ENCODE measurements at places on chromosomes 7 and 10. TPM values are rescaled to one million over a fixed set of nuclear protein-coding genes. Genes with fewer than 3 reads are reported as not detected.

GRCh38 chr10:11761431-11761830 is 19.2 kb downstream of the ECHDC3 start:
- DNase-seq: no peak

DNA sequence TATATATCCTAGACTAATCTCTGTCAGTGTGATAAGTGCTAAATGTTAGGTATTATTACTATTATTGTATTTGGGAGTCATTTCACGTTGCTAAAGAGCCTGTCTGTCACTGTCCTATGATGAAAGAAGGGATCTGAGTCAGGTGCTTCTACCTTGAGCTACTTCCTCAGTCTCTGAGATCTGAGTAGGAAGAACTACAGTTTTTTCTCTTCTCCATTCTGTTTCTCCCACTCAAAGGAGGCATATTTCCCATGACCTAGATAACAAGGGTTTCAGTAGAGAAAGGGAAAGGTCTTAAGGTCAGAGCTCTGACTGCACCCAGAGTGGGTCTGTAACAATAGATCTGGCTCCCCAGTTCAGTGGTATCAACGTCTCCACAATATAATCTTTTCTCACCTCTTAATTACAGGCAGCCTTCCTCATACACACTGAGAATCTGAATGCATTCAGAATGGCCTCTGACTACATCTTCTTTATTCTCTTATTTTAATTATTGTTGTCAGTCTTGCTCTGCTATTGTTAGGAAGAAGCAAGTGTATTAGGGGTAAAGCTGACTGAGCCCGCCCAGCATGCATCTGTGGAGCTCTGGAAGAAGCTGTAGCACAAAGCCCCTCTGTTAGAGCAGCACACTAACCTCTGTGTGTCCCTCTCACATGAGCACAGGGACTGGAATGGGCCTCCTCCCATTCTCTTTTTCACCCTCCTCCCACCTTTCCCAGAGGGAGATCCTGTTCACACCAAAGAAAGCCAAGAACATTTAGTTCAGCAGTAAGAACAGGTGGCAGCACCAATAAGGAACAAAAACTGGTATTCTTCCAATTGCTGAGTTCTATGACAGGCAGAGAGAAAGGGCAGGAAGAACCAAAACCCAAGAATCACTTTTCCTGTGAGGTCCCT is 38.1 kb downstream of the USP54 start:
- no peak for DNase-seq

DNA sequence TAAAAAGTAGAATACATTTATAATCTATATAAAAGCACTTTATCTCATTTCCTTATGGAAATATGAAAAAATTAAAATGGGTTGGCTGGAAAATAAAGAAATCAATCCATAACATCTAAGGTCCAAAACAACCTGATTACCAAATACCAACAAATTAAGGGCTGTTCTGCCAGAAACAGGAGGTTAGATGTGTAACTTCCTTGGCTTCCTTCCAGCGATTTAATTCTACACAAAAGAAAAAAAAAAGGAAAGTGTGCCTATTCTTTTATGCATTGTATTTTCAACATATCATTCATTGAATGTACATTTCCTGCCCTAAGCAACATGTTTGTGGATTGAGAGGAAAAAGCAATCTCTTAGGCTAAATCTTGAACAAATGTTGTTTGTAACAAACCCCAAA is 36.2 kb upstream of the USP6NL start:
- DNase-seq: no peak

The DYNC1I1 gene
- 0.13 TPM for total RNA-seq

The HMX2 gene
- total RNA-seq: 2.7 TPM

GRCh38 chr7:68700414-68700813 is 897.9 kb upstream of the AUTS2 start:
- DNase-seq: no peak

The PCLO gene
- total RNA-seq: 1.1 TPM

DNA sequence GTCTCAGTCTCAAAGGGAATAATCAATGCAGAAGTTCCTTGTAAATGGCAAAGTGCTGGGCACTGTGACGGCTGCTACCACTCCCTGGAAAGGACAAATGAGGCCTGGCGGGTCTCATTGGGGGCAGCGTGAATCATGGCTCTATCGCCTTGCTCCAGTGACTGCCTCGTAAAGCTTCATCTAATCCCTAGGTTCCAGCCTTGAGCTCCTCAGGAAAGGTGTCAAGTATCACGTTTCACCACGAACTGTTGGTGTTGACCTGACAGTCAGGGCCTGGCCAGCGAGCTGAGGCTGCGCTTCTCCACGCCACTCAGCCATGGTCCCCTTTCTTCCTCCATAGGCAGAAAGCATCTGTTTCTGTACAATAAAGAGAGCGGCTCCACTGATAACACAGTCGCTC is 126.7 kb upstream of the ZNF32 start:
- no peak for DNase-seq

DNA sequence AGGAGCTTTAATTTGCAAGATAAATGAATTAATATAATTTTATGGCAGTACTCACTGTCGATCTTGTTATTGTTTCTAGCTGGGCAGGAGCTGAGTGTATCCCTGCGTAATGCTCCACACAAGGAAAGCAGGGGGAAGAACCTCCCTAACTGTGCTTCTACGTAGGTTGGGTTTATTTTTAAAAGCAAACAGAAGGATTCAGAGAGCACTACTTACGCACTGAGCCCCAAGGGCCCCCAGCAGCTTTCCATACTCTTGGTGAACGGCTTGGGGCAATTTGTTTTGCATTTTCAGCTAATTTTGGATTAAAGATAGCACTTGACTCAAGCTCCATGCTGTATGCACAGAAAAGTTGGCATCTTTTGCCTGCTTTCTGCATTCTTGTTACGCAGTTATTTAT is 9.6 kb downstream of the DUSP5 start:
- no peak for DNase-seq

DNA sequence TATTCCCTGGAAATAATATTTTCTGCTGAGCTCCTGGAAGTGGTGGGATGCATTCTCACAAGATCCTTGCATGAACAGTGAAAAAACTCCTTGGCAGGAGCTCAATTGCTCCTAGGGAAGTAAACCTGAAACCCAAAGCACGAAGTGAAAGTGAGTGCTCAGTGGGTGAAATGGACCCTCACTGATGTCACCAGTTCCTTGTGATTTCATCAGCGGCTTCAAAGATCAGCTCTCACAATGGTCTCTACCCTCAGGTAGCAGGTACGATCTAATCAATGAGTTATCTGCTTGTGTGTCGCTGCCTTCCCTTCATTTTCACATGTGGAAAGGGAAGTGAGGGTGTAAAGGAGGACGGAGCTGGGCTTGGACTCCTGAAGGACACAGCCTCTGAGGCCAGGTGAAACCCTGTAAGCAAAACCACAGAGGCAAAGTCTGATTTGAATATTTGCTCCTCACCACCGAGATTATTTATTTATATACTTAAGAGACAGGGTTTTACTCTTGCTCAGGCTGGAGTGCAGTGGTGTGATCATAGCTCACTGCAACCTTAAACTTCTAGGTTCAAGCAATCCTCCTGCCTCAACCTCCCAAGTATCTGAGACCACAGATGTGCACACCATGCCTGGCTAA is 255.4 kb upstream of the LYZL1 start:
- DNase-seq: no peak

DNA sequence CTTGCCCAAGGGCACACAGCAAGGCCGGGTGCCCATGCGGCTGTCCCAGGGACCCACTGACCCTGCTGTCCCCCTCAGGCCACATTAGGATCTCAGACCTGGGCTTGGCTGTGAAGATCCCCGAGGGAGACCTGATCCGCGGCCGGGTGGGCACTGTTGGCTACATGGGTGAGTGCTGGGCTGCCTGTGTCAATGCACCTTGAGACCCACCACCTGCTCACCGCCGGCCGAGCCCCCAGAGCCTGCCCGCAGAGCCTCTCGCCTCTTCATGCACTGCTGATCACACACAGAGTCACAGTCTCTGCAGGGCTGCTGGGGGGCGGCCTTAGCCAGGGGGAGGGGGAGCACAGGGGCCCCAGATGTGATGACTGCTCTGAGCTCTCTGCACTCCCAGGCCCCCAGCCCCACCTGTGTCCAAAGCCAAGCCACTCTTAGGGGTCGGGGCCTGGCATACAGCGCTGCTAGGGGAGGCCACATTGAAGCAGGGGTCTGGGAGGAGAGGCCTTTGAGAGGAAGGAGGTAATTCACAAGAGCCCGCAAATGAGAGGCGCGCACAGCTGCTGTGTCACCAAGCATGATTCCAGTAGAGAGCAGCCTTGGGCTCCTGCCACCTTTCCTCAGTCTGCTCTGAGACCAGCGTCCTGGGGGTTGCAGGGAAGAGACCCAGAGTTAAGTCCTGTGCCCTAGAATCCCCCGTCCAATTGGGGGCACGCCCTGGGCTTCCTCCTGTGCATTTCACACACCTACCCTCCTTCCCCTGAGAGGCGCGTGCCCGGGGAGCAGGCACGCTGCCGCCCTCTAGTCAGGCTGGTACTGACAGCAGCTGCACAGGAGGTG is 100.4 kb downstream of the RGS10 start:
- DNase-seq: no peak

GRCh38 chr10:86162036-86162435 is 204.6 kb downstream of the GRID1 start:
- DNase-seq: no peak

The ATP6V0A4 gene
- total RNA-seq: 0.15 TPM

GRCh38 chr7:14900051-14900450 is 2.5 kb downstream of the DGKB start:
- DNase-seq: no peak

The SPAM1 gene
- not detected for total RNA-seq

- DNase-seq: no peak
Measured at GRCh38 chr10:101257084-101257483, 27.8 kb upstream of the LBX1 start.

DNA sequence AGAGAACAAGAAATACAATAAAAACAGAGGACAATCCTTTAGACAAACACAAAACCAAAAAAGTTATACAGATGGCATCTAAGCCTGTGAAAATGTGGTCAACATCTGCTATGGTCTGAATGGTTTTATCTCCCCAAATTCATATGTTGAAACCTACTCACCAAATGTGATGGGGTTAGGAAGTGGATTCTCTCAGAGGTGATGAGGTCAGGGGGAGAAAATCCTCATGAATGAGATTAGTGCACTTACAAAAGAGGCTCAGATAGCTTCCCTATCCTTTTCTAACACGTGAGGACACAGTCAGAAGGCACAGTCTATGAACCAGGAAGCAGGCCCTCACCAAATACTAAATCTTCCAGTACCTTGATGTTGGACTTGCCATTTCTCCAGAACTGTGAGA is 147.8 kb upstream of the GPR22 start:
- DNase-seq: no peak

The ADCY1 gene
- 2.1 TPM for total RNA-seq

Measured in Panc1 (cell line).